ENCODE measurements at places on chromosomes 2 and 18. TPM values are rescaled to one million over a fixed set of nuclear protein-coding genes. Genes with fewer than 3 reads are reported as not detected.

CIB4 gene
- total RNA-seq: not detected

ABCG5 gene
- not detected for total RNA-seq

CHRNG gene
- not detected for total RNA-seq

FAM210A gene
- total RNA-seq: 20.7 TPM

VIT gene
- total RNA-seq: not detected

CD8A gene
- total RNA-seq: not detected

SPHKAP gene
- under 0.01 TPM for total RNA-seq

DNA sequence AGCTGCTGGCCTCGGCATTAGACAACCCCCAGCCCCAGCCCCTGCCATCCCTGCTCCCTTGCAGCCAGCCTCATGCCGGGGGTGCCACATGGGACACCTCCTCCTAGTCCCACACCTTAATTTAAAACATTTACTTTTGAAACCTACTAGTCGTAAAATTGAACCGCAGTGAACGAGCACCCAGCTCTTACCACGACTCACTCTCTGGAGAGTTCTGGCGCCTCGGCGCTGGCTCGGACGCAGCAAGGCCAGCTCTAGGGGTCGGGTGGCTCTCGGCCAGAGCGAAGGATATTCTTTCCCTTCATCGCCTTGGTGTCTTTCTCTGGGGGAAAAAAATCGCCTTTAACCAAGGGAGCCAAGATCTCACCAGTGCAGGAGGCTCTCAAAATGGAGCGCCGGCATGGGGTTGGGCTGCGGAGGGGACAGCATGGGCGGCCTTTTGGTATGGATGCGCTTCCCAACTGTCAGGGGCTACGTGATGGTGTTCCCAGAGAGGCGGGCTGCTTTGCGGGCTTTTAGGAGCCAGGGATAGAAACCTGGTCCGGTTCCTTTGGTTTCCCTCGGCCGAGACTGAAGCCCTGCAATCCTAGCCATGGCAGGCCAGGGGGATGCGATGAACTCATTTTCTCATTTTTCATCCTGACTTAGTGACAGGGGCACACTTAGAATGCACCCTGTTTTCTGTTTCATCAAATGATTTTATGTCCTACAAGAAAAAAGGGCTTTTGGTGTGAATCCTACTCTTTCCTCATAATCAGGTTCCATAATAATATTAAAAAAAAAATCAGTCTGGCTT, 2.0 kb downstream of the HPCAL1 start:
- DNase-seq: peak; percentile 25

DNA sequence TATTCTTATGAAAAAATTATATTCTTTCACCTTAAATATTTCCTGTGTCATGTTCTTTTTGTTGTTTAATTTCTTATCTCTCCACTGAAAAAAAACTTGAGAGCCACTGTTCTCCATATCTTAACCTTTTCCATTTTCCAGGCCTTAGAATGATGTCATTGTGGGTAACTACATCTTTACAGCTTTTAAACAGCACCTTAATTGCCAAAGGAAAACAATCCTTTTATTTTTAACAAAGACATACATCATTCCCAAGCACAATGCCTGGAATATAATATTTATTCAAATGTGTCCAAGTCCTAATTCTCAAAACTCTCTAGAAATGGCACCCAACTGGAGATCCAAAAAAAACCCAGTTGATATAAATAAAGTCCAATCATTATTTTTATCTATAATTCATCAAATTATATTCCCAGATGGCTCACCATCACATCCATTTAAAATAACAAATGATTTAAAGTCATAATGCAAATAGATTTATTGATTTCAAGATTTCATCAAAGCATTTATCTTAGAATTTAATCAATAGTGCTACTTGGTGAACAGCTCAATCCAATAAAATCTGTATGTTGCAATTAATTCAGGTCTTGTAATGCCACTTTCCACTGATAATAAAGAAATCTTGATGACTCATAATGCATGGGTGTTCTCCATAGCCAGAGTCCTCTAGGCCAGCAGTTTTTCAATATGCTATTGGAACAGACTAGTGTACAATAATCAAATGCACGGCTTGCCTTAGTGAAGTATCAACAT, 107.1 kb upstream of the MAPRE2 start:
- DNase-seq: peak; percentile 36

DNA sequence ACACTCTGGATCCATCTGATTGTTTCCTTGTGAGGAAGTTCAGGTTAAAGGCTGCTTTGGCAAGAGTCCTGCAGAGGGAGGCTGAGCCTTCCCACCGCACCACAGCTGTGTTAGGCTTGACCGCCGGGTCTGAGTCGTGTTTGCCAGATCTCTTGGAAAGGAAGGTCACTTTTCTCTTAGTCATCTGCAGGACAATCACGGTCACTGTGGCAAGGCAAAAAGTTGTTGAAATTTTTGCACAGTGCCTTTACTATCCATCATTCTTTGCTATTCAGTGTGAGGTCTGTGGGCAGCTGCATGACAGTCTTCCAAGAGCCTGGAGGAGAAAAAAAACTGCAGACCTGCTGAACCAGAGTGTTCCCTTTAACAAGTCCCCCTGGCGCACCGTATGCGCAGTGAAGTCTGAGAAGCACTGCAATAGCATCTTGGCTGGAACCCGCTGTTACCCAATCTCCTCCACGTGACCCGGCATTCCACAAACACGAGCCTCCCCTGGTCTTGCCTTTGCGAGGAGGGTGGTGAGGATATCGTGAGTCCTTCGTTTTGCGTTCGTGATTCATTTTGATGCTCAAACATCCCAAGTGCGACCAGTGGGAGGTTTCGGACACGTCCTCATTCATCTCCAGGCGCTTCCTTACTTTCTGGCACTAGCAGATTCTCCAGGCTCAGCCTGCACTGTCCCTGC, 23.0 kb downstream of the BIN1 start:
- peak; percentile 99 for DNase-seq

DNA sequence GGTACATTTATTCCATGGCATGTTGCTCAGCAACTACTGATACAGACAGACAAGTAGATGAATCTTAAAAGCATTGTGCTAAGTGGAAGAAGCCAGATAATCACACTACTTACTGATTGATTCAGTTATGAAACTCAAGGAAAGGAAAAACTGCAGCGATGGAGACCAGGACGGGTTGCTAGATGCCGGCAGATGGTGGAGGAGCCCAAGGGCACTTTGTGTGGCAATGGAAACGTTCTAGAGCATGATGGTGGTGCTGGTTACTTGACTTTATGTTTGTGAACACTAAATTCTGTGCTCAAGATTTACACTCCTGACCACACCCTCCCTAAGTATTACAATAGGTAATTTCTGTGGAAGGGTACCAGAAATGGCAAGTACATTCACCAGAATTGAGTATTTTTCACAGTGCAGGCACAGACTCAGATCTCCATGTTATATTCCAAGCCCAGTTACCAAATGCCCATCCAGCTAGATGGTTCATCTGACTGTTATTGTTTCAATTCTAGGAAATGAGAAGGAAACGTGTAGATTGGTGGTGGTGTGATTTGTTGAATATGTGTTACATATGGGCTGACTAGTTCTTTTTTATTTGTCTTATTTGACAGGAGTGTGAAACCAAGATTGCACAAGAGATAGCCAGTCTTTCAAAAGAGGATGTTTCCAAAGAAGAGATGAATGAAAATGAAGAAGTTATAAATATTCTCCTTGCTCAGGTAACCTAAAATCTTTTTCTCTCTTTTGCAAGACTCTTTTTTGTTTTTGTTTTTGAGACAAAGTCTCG, 55.1 kb downstream of the RALBP1 start:
- DNase-seq: peak; percentile 46

- DNase-seq: no peak
Observed at GRCh38 chr18:13267431-13267873, 48.9 kb downstream of the LDLRAD4 start.

DNA sequence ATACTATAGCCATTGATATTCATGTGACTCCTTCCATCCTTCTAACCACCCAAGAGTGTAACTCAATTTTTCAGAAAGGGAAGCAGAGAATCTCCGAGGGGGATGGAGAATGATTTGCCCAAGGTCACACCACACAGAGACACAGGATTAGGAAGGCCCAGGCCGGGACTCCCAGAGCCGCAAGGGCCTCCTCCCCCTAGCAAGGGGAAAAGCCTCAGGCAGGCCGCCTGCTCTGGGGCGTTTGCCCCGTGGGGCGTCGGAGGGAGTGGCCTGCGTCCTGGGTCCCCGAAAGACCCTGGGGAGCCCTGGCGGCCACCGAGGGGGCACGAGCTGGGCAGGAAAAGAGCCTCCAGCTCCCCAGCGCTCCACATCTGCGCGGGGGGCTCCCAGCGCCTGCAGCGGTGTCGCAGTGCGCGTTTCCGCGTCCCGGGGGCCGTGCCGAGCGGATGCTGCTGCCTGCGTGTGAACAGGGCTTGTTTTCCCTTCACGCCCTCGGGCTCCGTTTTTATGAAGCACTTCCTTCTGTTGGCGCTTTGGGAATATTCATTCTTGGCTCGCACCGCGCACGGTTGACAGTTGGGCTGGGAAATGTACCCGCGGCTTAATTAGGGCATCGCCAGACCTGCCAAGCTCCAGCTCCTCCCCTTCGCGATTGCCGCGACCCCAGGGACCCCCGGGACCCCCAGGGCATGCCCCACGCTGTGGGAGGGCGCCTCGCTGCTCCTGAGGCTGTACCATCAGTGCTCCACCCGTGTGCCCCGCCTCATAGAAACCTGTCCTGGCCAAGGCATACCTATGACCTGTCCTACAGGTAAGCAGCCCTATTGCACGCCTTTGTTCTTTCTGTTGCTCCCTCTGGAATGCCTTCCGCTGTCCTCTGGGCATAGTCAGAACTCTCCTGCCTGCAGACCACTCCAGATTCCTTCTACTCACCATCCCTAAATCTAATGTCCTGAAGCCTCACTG, 158.9 kb upstream of the GLI2 start:
- peak; percentile 21 for DNase-seq

DNA sequence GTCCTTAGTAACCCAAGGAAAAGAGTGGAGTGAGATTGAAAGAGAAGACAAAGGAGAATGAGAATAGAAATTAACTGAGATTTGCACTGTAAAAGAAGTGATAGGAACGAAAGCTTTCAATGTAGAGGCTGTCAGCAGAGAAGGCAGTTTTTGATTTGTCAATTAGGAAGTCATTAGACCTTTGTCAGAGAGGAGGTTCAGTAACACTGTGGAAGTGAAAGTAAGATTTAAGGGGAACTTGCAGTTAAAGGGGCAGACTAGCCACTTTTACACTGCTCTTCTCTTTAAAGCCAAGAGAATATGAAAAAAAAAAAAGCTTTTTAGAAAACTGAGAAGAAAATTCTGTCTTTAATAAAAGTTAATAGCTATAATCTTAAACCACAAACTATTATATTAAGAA, 11.5 kb upstream of the KYNU start:
- peak; percentile 32 for DNase-seq

DNA sequence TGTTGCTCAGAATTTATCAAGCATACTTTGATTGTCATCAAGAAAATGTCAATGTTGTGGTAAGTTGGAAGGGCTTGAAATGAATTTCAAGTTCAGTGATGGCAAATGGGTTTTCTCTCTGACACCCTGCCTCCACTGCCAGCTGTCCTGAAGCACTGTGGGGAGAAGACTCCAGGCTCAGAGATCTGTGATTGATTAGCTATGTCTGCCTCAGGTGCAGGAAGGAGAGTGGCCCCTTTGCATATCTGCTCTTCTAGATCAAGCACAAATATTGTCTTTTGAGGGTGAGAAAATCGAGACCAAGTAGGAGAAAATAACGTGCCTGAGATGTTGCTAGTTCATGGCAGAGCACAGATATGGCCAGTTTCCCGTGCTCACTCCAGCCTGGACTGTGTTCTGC, 178.8 kb upstream of the GLI2 start:
- DNase-seq: no peak

DNA sequence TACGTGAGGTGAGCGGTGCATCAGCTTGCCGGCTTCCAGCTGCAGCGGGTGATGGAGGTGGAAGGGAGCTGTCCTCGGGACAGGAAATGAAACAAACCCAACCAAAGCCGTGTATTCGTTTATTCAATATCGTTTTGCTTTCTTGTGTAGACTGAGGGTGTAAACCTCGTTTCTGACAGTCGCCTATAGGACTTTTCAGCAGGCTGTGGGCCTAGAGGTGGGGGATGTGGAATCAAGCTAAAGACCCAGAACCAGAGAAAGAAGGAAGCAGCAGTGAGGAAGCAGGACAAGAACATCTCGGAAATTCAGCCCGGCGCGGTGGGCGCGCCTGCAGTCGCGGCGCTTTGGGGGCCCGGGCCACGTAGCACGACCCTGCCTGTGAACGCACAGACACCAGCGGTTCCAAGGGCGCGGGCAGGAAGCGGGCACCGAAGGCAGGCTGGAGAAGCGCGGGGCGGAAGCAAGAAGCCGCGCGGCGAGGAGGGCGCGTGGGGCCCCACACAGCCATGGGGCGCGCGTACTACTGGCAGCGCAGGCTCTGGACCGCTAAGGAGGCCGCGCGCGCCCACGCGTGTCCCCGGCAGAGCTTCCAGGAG, 755 bp upstream of the ATP9B start:
- DNase-seq: peak; percentile 17

DNA sequence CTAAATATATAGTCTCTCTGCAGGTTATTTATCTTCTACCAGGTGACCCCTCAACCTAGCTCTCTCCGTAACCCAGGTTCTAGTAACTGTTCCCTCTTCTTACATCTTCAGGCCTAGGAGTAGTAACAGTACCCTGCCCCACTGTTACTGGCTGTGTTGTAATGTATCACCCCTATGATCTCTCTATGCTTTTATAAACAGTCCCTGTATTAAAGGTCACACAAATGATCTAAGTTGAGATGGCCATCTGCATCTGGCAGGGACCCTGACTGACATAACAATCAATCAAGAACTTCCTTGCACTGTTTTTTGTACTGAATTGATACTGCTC, 219.7 kb upstream of the STK17B start:
- no peak for DNase-seq

- DNase-seq: no peak
Observed at GRCh38 chr2:88247531-88247930, 77.4 kb downstream of the THNSL2 start.

GRCh38 chr2:71951718-71952404, 195.8 kb downstream of the CYP26B1 start:
- no peak for DNase-seq

- DNase-seq: no peak
Observed at GRCh38 chr2:29000956-29001355, 19.9 kb downstream of the TOGARAM2 start.

- peak; percentile 71 for DNase-seq
Observed at GRCh38 chr18:3995476-3996102, 459.5 kb downstream of the DLGAP1 start.

GRCh38 chr2:49265471-49265870, 111.2 kb upstream of the FSHR start:
- DNase-seq: no peak

DNA sequence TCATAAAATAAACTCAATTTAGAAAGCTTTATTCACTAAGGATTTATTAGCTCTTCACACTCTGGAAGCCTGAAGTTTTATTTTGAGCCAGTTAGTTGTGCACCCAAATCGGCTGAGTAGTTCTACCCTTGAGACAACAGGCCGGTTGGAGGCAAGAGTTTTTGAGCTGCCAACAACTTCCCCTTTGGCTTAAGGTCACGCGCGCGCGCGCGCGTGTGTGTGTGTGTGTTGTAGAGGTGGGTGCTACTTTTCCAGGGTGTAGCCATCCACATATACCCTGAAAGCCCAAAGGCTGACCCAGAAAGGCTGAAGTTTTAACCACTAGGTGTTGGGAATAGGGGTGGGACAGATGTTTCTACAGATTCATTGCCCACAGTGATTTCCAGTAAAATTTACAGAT, 150.2 kb upstream of the LHCGR start:
- no peak for DNase-seq

- DNase-seq: no peak
Observed at GRCh38 chr2:8111193-8111592, 570.7 kb upstream of the ID2 start.

GRCh38 chr2:110858135-110858725, 125.9 kb downstream of the ACOXL start:
- DNase-seq: no peak

All from fibroblast of villous mesenchyme (primary cell).